ENCODE measurements at places on chromosomes 12 and 14.

- no peak for DNase-seq
These were observed 55.8 kb upstream of the METAP2 start for GRCh38 chr12:95418142-95418541.

DNA sequence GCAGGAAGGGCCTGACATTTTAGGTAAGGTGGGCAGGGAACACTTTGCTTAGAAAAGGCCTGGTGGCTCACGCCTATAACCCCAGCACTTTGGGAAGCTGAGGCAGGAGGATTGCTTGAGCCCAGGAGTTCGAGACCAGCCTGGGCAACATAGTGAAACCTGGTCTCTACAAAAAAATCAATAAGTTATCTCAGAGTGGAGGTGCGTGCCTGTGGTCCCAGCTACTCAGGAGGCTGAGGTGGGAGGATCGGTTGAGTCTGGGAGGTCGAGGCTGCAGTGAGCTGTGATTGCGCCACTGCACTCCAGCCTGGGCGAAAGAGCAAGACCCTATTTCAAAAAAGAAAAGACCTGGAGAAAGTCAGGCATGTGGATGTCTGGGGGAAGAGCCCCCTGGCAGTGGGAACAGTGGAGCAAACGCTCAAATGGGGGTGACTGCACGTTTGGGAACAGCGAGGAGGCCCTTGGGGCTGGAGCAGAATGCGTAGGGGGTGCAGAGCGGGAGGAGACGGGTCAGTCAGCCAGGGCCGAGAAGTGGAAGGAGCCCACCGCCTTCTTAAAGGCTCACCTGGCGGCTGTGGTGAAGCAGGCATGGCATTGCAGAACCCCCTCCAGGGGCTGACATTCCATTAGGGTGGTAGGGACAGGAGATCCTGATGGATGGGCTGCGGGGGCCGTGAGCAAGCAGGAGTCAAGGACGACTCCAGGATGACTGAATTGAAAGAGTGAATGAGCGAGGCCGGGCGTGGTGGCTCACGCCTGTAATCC, 6.2 kb upstream of the KIF26A start:
- no peak for DNase-seq

- DNase-seq: no peak
These were observed 26.9 kb upstream of the TRAF3 start for GRCh38 chr14:102750376-102750775.

DNA sequence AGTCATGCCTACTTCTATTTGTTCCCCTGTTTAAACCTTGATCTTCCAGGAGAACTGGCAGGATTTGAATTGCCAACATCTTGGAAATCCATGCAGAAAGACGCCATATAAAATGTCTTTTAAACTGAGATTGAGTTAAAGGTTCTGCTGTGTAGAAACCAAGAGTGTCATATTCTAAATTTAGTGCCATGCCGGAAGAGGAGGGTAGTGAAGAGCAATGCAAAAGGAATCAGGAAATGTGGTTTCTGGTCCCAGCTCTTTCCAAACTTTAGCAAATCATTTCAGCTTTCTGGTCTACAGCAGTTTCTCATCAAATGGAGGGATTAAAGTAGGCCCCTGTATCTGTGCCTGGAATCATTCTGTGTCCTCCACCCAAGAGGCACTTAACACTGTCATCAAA, 85.7 kb downstream of the BTG1 start:
- DNase-seq: no peak

DNA sequence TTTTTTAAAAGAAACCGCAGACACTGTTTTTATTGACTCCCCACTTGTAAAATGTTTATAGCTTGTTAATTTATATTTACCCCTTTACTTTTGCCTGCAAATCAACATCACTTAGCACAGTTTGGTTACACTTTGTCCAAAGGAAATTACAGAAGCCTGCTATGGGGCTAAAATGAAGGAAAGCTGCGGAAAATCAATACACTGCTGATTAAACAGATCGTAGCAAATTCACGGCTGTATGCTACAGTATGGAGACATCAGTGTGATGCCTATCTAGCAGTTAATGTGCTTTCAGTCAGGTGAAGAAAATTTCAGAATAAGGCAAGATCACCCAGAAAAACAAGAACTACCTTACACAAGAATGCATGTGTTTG, 110.0 kb downstream of the FOXG1 start:
- no peak for DNase-seq

- DNase-seq: no peak
These were observed 838.3 kb upstream of the ATXN7L3B start for GRCh38 chr12:73699318-73699717.

- no peak for DNase-seq
These were observed 7.3 kb upstream of the BATF start for GRCh38 chr14:75514673-75515628.

DNA sequence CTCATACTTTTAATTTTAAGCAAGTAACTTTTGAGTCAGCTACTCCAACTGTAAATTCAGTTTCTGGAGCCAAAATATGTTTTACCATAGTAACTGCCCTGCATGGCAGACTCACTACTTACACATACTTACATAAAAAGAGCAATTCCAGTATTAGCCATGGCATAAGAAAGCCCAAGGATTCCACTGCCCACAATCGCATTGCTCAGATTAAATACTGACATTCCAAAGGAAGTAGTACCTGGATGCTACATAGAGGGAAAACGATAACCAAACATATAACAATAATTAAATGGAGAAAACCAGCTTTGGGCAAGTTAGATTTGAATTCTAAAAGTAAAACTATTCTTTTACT, 2.2 kb downstream of the SLC38A2 start:
- no peak for DNase-seq

- no peak for DNase-seq
These were observed 45.9 kb downstream of the DIP2B start for GRCh38 chr12:50550530-50551223.

GRCh38 chr12:6959805-6960592, 8.8 kb downstream of the PTPN6 start:
- DNase-seq: no peak

- no peak for DNase-seq
These were observed 26.0 kb downstream of the DCP1B start for GRCh38 chr12:1978078-1978862.

DNA sequence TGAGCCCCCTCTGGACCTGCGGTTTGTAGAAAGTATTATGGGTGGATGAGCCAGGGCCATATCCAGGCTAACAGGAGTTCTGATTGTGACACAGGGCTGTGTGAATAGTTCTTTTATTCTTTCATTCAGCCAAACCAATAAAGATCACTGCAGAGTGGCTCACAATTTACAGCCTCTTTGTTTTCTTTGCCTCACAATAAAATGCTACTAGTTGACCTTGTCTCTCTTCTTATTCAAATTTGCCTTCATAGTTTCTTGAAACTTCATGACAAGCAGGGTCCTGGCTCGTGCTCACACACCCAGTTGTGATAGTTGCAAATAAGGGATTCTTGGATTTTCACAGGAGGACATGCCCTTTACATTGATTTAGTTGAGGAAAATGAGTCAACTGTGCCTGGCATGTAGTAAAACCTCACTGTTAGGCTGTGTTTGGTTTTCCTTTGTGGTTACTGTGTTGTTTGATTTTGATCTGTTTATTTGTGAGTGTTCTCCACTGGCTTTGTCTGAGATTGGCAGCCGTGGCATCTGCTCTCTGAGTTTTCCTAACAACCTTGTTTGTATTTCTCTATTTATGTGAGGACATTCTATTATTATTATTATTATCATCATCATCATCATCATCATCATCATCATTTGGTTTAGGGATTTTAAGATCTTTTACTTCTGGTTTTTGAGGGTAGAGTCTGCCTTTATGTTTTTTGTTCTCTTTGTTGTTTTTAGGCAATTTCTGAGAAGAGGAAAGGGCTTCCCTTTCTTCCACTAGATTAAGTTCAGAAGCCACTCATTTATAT, 2.7 kb upstream of the KRT6B start:
- no peak for DNase-seq

- DNase-seq: no peak
These were observed 142.0 kb upstream of the PZP start for GRCh38 chr12:9349888-9350885.

DNA sequence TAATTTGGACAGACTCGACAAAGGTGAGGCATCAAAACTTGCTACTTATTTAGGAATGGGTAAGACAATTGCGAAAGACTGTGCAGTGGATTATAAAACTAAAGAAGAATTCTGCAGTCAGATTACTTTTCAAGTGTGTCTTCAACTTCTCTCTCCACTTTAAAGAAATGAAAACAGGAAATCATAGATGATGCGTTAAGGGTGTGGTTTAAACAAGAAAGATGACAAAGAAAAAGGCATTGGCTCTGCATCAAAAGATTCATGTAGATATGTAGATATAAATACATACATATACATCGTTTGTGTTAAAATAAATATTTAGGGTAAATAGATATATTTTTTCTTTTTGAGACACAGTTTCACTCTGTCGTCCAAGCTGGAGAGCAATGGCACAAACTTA, 74.6 kb upstream of the PARP11 start:
- DNase-seq: no peak

DNA sequence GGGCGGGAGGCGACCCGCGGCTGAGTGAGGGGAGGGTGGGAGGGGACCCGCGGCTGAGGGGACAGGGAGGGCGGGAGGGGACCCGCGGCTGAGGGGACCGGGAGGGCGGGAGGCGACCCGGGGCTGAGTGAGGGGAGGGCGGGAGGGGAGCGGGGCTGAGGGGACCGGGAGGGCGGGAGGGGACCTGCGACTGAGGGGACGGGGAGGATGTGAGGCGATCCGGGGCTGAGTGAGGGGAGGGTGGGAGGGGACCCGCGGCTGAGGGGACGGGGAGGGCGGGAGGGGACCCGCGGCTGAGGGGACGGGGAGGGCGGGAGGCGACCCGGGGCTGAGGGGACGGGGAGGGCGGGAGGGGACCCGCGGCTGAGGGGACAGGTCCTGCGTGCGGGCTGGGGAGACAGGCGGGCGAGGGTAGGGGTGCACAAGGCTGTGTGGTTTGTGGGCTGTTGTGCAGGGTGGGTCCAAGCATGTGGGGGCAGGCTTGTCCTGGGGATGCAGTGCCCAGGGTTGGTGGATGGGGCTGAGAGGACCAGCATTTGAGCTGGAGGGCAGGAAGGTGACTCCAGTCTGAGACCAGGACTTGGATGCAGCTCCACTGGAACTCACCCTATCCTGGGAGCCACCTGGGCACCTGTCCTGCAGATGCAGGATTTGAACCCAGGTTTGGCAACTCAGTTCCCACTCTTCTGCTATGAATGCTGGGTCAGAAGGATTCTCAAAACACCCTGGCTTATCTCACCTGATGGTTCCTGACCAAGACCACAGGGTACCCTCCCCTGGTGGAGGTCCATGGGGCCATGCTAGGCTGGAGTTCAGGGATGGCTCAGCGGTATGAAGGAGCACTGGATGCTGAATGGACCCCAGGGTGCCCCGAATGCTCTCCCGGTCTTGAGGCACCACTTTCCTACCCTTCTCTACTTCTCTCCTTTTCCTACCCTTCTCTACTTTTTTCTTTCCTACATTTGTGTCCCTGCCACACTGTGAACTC, 9.4 kb downstream of the PLD4 start:
- peak; percentile 65 for DNase-seq

DNA sequence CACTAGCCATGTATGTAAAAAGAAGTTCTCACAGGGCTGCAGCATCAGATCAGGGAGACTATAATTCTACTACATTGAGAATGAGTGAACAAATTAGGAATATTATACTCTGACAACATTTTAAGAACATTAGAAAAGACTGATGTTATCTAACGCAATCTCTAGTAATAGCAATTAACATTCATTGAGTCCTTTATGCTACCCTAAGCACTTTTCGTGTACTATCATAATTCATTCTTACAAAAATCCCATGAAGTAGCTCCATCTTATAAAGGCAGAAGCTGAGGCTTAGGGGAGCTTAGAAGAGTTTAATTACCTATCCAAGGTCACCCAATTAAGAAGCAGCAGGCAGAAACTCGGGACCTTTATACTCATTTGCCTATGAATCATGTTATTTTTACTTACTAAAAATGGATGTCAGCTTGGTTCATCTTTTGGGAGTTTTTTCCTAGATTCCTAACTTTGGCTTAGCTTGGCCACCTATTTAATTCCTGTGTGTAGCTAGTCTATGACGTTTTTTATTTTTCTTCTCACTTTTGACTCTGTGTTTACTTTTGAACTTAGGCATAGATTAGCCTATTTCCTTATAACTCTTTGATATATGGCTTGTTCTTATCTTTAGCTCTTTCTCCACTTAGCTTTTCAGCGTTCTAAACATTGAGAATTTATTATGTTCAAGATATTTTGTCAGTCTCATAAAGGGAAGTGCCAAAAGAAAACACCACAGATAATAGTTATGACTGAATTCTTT, 333.5 kb upstream of the DCN start:
- no peak for DNase-seq

GRCh38 chr12:5035618-5036017, 8.1 kb upstream of the KCNA5 start:
- DNase-seq: no peak

- DNase-seq: no peak
These were observed 134.4 kb downstream of the BCAT1 start for GRCh38 chr12:24814379-24815113.

DNA sequence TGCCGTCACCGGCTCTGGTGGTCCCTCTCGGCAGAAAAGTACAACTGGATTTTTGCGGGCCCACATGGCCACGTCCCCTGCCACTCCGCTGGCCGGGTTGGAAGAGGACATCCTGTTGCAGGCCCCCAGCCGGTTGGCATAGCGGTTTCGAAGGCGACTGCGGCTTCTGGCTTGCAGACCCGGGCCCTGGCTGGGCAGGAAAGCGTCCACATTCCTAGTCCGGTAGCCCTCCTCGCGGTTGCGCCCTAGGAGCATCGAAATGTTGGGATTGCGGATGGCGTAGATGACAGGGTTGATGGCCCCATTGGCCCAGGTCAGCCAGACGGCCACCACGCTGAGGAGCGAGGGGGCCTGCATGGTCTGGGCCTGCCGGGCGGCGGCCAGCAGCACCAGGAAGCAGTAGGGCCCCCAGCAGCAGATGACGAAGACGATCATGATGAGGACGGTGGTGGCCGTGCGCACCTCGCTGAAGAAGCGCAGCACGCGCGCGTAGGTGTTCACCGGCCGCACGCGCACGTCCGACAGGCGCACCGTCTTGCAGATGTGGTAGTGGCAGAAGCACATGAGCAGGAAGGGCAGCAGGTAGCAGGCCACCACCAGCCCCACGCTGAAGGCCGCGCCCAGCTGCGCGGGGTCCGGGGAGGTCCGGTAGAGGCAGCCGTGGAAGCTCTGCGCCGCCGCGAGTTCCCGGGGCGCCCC, 1.2 kb downstream of the GPR135 start:
- DNase-seq: peak; percentile 73

DNA sequence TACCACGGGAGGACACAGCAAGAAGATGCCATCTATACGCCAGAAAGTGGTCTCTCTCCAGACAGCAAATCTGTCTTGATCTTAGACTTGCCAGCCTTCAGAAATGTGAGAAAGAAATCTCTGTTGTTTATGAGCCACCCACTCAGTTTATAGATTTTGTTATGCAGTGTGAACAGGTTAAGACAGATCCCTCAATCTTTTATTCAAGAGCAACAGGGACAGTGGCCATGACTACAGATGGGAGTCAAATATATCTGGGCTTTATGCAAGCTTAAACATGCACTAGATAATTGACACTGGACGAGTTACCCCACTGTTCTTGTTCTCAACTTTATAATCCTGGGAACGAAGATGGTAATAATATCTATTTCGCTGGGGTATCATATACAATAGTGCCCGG, 288.7 kb downstream of the RPAP3 start:
- DNase-seq: no peak

- no peak for DNase-seq
These were observed 17.3 kb upstream of the KLHL42 start for GRCh38 chr12:27762757-27763156.
